Endothelial cell of umbilical vein (primary cell): ENCODE measurements at places on chromosomes 7 and 10. TPM values are rescaled to one million over a fixed set of nuclear protein-coding genes. Genes with fewer than 3 reads are reported as not detected.

The CPA4 gene
- total RNA-seq = not detected in 2 replicates

The SPDYE6 gene
- total RNA-seq = not detected in 2 replicates

The MAPK8 gene
- 50.1 and 56.2 TPM in 2 replicates for total RNA-seq

The ELN gene
- 0.18 and 1.7 TPM in 2 replicates for total RNA-seq
